Activated CD4-positive, alpha-beta T cell treated with anti-CD3 and anti-CD28 coated beads, Interleukin-2, amount 50 U/mL, for 24 hours (primary cell): ENCODE measurements at places on chromosomes 5 and 9.

- DNase-seq: no peak
Measured at GRCh38 chr9:94948567-94949235, 222.2 kb downstream of the AOPEP start.

GRCh38 chr9:121732886-121733285, 81.5 kb downstream of the DAB2IP start:
- no peak for DNase-seq

DNA sequence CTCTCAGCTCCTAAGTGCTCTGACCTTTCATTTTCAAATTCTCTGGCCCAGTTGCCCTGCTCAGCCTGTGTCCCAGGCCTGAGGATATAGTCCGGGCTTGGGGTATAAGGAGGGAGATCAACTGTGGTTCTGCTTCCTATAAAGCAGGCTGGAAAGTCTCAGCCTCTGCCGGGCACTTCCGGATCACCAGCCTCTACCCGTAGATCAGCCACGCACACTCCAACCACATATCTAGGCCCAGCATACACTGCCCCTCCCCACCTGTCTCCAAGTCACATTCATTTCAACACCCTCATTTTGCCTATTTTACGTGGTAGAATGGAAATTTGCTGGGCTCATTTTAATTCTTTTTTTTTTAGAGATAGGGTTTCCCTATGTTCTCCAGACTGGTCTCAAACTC, 3.1 kb downstream of the ZER1 start:
- no peak for DNase-seq

- DNase-seq: no peak
Measured at GRCh38 chr9:125784286-125785049, 37.3 kb downstream of the PBX3 start.

DNA sequence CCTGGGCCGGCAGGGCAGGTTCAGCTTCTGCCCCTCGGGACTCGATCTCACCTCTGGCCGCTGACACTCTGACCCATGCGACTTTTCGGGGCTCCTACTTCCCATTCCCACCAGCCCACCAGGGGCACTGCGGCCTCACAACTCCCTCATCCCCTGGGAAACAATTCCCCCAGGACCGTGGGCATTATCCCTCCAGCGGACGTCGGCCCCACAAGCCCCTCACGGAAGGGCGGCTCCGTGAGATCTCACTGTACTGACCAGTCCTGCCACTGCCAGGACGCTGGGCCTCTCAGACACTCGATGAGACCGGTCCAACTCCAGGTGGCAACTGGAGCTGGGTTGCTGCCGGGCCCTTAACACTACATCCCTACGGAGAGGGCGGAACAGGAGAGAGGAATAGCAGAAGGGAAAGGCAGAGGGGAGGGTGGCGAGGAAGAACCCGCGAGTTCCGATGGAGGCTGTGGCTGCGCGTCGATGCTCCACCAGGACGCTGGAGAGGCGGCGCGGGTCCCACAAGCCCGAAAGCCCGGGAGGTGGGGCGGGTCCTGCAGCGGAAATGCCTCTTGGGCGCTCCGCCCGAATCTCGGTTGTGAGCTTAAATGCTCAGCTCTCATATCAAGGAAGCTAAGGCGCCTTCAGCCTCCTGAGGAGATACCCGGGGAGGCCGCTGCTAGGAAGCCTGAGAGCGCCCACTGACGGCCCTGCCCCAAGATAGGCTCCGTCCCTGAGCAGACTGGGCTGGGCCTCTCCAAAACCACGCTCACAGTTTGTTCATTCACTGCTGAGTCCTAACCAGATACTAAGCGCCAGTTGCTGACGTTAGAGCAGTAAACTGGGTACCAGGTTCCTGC, 36.3 kb downstream of the VCP start:
- peak; percentile 7 for DNase-seq

DNA sequence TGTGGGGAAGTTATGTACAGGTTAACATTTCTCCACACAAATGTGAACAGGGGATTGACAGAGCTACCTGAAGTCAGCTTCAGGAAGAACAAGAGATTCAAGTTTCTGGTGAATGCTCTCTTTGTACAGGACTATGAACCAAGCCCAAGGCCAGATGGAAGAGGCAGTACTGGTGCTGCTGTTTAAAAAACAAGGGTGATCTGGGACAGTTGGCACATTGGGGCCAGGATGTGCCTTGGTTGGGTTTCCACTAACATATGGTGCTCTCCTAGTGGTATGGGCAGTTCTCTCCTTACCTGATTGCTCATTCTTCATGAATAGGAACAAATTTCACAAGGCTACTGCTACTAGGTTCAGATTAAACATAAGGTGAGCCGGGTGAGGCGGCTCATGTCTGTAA, 40.0 kb downstream of the MTMR12 start:
- DNase-seq: no peak

GRCh38 chr9:99859243-99859980, 37.7 kb downstream of the NR4A3 start:
- DNase-seq: no peak

- no peak for DNase-seq
Measured at GRCh38 chr9:21056931-21057330, 20.8 kb downstream of the IFNB1 start.

DNA sequence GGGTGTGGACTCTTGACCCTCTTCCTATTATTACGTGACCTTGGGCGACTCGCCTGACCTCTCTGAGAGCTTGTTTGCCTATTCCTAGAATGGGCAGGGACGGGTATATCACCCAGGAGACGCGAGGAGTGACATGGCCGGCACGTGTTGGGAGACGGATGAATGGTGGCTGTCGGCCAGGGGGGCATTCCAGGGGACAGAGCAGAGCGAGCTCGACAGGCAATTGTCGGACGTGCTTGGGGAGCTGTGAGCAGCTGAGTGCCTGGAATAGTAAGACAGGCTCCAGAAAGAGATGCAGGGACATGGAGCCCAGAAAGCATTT, 29.3 kb upstream of the UNC5A start:
- DNase-seq: no peak

DNA sequence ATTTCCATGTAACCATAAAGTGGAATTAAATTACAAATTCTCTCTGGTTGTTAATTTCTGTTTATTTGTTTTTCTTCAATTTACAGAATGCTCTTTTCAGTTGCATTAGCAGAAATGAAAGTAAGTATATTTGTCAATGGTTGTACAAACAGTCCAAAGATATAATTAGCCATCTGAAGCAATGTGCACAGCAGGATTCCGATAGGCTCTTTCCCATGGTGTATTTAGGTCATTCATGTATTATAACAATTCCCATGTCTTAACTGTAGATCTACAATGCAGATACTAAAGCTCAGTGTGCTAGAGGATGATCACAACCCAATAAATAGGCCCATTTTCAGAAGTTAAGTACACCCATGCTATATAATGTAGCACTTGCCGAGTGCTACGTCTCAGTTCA, 43.8 kb downstream of the RECK start:
- DNase-seq: no peak

- no peak for DNase-seq
Measured at GRCh38 chr9:5543875-5544702, 33.8 kb downstream of the PDCD1LG2 start.

DNA sequence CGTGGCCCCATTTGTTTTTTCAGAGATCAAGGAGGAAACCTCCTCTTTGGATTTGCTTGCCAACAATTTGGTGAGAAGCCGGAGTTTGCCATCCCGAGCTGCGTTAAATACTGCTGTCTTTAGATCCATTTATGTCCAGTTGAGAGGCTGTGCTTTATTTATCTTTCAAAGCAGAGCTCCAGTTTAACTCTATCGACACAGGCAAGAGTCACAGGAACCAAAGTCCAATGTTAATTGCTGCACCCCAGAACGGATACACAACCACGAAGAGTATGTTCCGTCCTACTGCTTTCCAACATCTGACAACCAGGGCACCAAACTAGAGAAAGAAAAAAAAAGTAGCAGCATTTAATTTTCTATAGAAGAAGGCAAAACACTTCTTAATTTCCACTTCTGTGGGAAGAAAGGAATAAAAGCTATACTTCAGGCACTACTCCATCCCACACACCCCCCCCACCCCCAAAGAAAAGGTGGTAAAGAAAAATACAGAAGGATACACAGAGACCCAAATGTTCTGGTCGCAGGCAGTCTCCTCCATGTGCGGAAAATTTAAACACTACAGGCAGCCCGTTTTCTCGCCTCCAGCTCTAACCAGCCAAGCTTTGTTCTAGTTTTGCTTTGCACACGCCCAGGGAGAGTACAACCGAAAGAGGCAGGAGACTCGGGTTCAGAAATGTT, 1.1 kb downstream of the FEM1C start:
- peak; percentile 40 for DNase-seq

- DNase-seq: no peak
Measured at GRCh38 chr5:98786191-98786853, 12.9 kb downstream of the RGMB start.

- DNase-seq: no peak
Measured at GRCh38 chr5:154541553-154541952, 63.5 kb upstream of the HAND1 start.

GRCh38 chr5:35171991-35172390, 58.3 kb downstream of the PRLR start:
- no peak for DNase-seq

DNA sequence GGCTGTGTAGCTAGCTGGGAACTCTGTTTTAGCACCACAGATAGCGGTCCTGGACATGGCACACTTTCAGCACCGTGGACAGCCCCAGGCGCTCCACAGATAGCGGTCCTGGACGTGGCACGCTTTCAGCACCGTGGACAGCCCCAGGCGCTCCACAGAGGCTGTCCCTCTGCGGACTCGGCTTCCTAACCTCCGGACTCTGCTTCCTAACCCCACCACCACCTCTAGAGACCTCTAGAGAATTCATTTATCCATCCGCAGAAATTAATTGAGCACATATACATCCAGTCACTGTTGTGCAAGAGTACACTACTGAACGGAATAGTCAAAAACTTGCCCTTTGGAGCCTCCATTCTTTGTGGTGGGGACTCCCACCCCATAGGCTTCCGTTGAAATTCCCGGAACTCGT, 27.4 kb downstream of the UNC5A start:
- peak; percentile 52 for DNase-seq

DNA sequence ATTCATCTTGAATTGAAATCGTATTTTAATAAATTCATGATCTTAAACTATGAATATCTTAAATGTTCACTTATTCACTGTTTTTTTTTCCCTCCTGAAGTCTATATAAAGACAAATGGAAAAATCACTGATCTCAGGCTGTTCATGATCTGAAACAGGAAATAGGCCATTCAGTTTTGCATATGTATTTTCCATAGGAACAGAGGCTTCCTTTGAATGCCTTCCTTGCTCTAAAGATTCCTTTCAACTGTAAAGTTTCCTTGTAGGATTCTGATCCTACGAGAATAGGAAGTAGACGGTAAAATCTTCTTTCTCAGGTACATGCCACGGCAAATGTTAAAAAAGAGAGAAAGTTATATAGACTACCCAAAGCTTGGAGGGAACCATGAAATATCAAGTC, 194.4 kb upstream of the PPP1R2B start:
- DNase-seq: no peak

GRCh38 chr5:179906294-179906794, 1.4 kb downstream of the TBC1D9B start:
- no peak for DNase-seq

- DNase-seq: no peak
Measured at GRCh38 chr9:23636199-23636598, 189.8 kb downstream of the ELAVL2 start.

GRCh38 chr5:15452781-15453180, 47.2 kb upstream of the FBXL7 start:
- no peak for DNase-seq

- DNase-seq: no peak
Measured at GRCh38 chr9:133592731-133593409, 16.3 kb downstream of the FAM163B start.

DNA sequence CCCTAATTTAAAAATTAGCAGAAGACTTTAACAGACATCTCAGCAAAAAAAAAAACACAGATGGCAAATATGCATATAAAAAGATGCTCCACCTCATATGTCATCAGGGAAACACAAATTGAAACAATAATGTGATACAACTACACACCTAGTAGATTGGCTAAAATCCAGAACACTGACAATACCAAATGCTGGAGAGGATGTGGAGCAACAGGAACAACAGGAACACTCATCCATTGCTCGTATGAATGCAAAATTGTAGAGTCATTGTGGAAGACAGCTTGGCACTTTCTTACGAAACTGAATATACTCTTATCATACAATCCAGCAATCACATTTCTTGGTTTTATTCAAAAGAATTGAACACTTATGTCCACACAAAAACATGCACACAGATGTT, 22.1 kb downstream of the MCIDAS start:
- no peak for DNase-seq

DNA sequence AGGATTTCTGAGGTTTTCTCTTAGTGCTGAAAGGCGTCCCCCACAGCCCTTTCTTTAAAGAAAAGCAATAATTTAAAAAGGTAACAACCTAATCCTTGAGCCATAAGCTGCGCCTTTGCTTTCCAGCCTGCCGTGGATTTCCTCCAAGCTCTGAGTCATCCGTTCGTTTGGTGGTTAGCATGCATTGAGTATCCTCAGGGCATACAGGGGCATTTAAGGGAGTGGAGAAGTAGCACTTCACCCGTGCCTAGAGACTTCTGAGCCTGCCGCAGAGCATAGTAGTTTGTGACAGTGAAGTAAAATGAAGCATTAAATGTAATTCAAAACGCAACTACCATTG, 892 bp upstream of the TNC start:
- DNase-seq: no peak

DNA sequence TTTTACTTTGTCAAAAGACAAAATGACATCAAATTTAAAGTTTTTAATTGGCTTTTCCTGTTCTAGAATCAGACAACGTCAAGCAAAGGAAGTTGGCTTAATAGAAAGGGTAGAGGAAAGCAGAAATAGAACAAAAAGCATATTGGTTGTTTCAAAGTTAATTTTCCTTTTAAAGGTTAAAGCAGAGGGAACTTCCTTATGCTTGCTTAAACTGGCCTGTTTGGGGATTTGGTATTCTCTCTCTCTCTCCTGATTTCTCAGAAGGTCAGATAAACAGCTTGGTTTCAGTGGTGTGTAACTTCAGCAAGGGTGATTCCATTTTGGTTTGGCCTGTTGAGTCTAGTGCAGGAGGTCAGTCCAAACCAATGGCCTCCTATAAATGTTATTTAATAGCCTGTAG, 127.1 kb downstream of the SMARCA2 start:
- no peak for DNase-seq

DNA sequence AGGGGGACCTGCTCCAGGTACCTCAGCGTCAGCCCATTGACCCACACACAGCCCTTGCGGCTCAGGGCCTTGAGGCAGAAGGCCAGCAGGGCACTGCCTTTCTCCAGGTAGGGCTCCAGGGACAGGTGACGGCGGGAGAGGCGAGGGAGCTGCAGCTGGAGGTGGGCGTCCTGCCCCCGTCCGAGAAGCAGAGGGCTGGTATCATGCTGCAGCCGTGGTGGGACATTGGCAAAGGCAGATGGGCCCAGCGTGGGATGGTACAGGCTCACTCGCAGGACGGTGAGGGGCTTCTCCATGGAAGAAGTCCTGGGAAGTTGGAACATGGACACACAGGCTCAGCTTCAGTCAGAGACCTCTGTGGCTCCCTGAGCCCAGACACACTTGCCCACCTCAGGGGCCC, 2.5 kb upstream of the DCANP1 start:
- DNase-seq: no peak

- DNase-seq: no peak
Measured at GRCh38 chr5:119752921-119753886, 123.8 kb downstream of the FAM170A start.

GRCh38 chr5:173850659-173851058, 37.5 kb upstream of the CPEB4 start:
- no peak for DNase-seq
